Activated T-helper 1 cell treated with anti-CD3 and anti-CD28 coated beads, Interleukin-12 subunit alpha, Interleukin-12 subunit beta, Interleukin-2, Interleukin-4 antibody, amounts not matched to agents 30 ng/mL and 10 ng/mL and 1 ng/mL, durations not matched to agents 14 hours and 24 hours and 36 hours (primary cell): ENCODE measurements at places on chromosomes 1 and 21.
A peak's percentile ranks its signal among the peaks of the same experiment; 100 is the strongest.

GRCh38 chr1:81505831-81506230, 294.9 kb upstream of the ADGRL2 start:
- DNase-seq = no peak

GRCh38 chr1:21233490-21233889, 56.8 kb downstream of the ECE1 start:
- no peak for DNase-seq

- no peak for DNase-seq
These were observed 343.0 kb downstream of the AMY1C start for GRCh38 chr1:104092698-104093097.

DNA sequence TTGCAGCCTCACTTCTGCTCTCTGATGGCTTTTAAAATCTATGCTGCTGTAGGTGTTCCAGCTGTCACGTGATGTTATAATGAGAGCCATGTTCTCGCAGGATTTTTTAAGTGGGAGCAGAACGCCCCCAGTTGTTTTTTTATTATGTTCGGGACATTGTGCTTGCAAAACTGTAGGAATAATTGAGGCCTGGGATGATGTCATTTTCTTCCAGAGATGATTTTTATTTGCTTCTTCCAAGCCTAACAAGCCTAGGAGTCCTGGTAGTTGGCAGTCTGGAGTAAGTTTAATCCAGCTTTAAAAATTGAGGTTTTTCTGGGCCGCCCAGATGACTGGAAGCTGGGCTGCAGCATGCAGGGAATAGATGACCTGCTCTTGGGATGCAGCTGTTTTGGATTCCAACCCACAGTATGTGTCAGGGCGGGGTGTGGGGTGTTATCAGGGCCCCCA, 34.6 kb upstream of the CHIT1 start:
- DNase-seq = no peak

DNA sequence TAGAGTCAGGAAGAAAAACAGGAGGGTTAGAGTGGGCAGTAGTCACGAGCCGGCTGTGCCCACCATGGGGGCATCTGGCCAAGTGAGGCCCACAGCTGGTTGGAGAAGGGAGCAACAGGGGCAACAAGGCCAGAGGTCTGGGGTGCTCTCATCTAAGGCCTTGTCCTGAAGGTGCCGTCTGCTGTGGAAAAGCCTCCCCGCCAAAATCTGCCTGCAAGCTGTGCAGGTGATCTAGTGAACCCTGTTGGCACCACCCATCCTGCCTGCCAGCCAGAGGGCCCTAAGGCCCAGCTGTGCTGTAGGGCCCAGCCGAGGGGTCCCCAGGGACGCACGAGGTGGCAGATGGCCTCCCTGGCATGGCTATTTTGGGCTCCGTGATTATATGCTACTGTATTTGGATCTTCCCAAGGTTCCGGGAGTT, 51.3 kb downstream of the LGR6 start:
- no peak for DNase-seq

DNA sequence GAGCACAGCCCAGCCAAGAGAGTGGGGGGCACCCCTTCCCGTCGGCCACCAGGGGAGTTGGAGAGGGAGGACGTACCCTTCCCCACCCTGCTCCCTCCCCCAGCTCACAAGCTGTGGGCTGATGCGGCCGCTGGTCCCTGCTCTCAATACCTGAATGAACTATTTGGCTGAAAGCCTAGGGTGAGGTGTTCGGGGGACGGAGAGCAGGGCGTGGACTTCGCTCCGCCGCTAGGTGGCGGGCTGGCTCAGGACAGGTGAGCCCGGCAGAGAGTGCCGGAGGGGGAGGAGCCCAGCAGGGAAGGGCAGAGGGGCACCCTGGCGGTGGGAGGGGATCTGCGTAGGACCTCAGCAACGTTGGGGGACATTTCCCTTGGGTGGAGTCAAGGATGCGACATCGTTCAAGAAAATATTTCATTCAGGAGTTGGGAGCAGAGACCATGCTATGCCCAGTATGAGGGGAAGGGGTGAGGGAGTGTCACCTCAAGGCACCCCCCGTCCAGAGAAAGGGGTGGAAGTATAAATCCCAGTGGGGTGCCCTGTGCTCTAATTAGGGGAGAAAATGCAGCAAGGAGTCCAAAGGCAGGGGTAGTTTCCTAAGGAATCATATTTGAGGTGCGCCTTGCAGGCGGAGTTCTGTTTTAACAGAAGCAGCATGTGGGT, 12.0 kb upstream of the RHBG start:
- DNase-seq = peak; percentile 59

DNA sequence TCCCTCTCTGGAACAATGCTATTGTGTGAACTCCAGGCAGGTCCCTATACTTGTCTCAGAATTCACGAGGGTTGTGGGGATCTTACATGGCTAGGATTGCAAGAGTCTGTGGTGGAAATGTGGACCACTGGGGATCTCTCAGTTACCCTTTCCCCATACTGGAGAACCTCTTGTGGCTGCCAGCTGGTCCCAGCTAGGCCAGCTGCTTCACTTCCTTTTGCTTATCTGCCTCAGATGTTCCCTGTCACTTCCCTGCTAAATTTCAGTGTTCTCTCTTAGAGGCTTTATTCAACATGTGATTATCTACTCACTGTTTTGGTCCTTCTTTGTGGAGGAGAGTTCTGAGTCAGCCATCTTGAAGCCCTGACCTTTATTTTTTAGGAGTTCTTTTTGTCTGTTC, 75.9 kb upstream of the SAMD13 start:
- DNase-seq = no peak

DNA sequence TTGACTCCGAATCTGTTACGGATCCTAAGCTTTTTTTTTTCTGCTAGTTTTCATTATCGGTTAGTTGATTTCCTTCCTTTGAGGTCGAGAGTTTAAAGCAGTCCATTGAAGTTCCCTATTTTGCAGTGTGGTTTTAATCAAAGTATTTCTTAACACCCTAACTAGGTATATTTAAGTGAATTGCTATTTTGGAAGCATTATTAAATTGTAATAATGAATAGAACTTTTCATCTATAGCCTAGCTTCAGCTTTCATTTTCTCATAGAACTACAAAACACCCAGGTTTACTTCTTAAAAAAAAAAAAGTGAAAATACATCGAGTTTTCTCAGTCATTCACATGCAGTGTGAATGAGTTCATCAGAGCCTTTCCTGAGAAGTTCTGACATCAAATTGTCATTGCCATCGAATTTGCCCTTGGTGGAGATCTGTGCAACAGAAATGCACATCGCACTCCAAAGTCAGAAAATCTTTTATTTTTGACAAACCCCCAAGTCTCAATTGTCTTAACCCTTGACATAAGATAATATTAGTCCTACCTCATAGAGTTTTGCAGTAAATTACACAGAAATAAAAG, 1.1 kb upstream of the LBR start:
- DNase-seq = no peak

GRCh38 chr1:147723691-147724323, 36.6 kb downstream of the GJA5 start:
- DNase-seq = no peak

GRCh38 chr1:156813298-156813697, 3.4 kb downstream of the SH2D2A start:
- DNase-seq = no peak

GRCh38 chr1:233614173-233614742, 352 bp downstream of the KCNK1 start:
- no peak for DNase-seq

DNA sequence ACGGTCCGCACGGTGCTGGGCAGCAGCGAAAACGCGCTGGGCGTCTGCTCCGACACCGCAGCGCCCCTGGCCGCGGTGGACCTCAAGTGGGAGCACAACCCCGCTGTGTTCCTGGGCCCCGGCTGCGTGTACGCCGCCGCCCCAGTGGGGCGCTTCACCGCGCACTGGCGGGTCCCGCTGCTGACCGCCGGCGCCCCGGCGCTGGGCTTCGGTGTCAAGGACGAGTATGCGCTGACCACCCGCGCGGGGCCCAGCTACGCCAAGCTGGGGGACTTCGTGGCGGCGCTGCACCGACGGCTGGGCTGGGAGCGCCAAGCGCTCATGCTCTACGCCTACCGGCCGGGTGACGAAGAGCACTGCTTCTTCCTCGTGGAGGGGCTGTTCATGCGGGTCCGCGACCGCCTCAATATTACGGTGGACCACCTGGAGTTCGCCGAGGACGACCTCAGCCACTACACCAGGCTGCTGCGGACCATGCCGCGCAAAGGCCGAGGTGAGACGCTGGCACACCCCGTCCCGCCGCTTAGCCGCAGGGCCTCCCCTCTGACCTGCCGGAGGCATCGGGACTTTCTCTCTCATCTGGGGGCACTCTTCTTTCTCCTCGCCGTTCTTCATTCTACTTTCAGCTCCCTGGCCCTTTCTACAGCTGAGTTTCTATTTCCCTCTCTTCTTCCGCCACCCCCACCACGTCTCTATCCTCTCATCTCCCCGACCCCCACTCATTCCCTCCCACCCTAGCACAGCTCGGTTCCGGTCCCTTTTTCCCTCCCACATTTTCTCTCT, 1.0 kb downstream of the NPR1 start:
- no peak for DNase-seq

DNA sequence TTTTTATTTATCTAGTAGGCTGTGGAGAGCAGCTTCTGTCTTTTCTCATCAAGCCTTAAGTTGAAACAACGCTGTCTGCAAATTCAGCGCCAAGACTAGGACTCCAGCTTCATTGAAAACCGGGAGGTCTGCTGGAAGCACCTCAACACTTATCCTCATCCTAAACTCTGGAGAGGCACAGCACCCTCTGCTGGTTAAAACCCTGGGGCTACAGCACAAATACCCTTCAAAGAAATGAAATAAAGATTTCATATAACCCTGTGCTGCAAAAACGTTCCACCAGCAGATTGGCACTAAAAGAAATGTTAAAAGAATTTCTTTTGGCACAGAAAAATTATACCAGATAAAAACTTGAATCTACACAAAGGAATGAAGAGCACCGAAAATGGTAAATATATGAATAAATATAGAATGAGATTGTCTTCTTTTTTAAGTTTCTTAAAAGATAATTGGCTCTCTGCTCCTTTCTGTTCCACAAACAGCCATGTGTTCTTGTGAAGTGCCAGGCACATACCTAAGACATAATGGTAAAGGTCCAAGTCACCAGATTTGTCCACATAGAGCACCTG, 227.7 kb upstream of the SAMSN1 start:
- DNase-seq = peak; percentile 45

GRCh38 chr1:95396557-95396956, 162.5 kb downstream of the RWDD3 start:
- no peak for DNase-seq

DNA sequence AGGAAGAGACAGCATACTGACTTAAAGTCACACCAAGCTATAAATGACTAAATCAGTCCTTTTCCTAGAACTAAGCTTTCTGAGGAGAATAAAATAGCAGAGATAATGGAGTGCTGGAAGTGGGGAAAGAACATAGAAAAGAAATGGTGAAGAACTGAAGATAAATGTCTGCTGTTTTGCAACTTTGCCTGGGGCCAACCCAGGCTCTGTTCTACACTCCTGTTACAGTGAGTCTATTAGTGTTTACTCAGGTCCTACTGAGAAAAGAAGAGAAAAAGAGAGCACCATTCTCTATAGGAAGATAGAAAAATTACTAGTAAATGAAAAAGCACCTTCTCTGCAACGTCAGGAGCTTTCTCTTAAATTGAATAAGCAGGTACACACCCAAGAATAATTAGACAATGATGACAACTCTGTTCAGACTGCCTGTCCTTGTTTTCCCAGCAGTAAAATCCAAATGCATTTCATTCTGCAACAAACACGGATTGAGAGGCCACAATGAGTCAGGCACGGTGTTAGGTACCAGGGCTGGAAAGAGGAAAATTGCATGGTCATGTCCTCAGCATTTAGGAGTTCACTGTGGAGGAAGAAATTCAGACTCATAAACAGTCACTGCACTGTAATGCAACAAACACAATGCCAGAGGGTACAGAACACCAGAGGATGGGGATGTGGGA, 139.4 kb upstream of the CAMK1G start:
- DNase-seq = no peak

- DNase-seq = no peak
These were observed 37.5 kb downstream of the GPR88 start for GRCh38 chr1:100575406-100575805.

GRCh38 chr21:35565204-35565611, 495.1 kb downstream of the SETD4 start:
- DNase-seq = no peak

DNA sequence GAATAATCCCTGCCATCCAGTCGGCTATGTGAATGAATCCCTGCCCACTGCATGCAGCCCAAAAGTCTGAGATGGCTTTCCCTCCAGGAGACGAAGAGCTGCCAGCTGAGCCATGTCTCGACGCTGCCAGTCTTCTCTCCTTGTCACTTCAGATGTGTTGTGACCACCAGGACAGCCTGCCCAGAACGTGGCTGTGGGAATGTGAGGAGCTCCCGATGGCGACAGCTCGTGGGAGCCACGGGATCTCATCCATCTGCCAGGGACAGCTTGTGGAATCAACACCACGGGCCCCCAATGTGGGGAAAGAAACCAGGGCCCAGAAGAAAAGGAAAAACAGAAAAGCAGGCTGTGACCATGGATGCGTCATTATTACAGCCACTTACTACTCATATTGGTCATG, 67.2 kb downstream of the NFASC start:
- no peak for DNase-seq

- no peak for DNase-seq
These were observed 24.7 kb upstream of the GUCA2B start for GRCh38 chr1:42128499-42128898.

GRCh38 chr21:27681841-27682240, 715.0 kb upstream of the ADAMTS5 start:
- no peak for DNase-seq

DNA sequence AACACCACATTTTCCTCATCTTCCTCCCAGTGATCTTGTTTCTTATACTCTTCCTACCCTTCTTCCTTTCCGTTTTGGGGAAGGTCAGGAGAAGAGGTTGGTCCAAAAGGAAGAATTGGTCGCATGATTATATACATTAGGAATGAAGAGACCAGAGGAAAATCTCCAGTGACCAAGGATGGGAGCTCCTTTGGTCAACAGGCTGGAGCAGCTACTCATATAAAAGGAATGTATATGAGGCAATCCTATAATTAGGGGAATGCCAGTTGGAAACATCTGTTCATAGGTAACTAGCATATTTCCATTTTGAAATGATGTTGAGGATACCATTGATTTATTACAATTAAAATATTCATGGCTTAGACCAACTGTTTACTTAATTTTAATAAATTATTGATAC, 114.5 kb downstream of the LRRC40 start:
- DNase-seq = no peak

GRCh38 chr21:34928637-34929036, 120.5 kb downstream of the RUNX1 start:
- no peak for DNase-seq

DNA sequence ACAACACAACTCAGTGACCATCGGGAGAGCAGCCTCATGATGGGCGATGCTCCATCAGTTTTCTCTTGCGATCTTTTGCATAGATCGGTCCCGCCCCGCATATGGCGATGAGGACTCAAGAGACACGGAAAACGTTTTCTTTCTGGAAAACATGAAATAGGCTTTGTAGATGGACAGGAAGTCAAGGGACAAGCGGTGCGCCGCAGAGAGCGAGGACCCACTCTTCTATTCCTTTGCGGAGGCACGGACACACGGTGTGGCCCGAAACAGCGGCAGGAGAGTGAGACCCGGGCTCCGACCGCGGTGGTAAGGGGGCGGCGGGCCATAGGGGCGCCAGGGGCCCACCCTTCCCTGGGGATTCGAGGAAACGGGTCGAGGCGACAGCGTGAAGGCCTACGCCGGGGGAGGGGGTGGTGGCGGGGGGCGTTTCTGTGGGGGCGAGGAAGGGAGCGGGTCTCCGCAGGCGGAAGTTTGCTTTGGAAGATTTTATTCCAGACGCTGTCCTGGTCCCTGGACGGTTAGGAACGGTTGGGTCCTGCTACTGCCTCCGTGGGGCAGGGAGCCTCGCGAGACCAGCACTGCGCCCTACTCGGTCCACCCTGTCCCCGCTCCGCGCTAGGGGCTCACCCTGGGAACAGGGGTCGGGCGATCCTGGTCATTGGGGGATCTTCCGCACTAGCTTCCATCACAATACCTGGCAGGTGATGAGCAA, 796 bp upstream of the TDRKH start:
- peak; percentile 3 for DNase-seq
